ENCODE measurements at places on chromosomes 7 and 10.
A peak's percentile ranks its signal among the peaks of the same experiment; 100 is the strongest.

DNA sequence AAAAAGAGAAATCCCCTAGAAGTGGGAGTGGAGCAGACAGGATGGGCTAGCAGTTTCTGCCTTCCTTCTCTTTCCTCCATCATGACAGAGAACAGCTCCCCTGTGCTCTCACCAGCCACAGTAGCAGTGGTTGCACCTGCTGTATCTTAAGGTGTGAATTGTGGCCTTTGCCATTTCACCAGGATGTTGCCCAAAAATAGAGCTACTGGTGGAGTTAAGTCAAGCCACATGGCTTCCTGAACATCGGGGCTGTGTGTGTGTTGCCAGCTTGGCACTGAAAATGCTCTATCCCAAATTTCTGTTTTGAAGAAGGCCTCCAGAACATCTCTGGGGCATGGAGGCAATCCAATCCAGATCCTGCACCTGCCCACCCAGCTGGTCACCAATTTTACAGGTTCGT is 348.7 kb downstream of the EXOC4 start:
- DNase-seq = no peak

- DNase-seq = no peak
Observed at GRCh38 chr7:85095806-85096205, 91.0 kb downstream of the SEMA3D start.

DNA sequence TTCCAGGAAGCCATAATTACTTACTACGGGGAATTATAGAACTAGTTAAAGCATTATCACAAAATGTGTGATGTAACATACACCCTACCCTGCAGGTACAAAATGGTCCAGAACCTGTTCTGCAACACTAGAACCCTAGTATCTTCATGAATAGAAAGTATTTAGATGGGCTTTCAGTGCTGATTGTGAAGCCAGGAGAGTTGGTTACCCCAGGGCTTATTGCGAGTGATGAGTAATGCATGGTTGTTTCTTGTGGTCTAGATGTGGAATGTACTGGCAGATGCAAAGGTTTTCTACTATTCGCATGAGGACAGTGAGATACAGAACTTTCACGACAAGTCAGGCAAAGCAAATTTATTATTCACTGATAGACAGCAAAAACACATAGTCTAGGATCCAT is 33.6 kb upstream of the AGR3 start:
- DNase-seq = peak; percentile 19

GRCh38 chr10:34037499-34037898 is 703.0 kb upstream of the NRP1 start:
- DNase-seq = no peak

GRCh38 chr10:112362833-112363232 is 11.1 kb upstream of the ACSL5 start:
- no peak for DNase-seq

DNA sequence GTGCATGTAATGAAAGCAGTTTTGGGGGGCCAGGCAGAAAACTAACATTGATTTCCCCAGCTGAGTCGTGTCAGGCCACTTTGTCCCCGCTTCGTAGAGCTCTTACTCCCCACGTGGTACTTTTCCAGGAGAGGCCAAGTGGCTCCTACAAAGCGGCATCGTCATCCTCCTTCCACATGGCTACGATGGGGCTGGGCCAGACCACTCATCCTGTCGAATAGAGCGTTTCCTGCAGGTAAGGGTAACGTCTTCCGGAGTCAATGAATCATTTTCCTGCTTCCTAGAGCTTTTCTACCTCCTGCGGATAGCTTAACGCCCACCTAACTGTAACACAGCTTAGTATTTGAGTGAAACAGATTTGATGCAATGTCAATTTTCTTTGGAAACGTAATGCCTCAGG is 21.7 kb upstream of the SEC61A2 start:
- DNase-seq = no peak

- DNase-seq = no peak
Observed at GRCh38 chr10:121531830-121532178, 66.4 kb downstream of the FGFR2 start.

GRCh38 chr7:4175346-4175973 is 506.6 kb upstream of the FOXK1 start:
- DNase-seq = no peak

- no peak for DNase-seq
Observed at GRCh38 chr10:100330079-100330478, at the start of gene PKD2L1. TSS of gene PKD2L1 (minus strand) at chr10:100330228. CDS start at chr10:100330103, 125 bp downstream.

DNA sequence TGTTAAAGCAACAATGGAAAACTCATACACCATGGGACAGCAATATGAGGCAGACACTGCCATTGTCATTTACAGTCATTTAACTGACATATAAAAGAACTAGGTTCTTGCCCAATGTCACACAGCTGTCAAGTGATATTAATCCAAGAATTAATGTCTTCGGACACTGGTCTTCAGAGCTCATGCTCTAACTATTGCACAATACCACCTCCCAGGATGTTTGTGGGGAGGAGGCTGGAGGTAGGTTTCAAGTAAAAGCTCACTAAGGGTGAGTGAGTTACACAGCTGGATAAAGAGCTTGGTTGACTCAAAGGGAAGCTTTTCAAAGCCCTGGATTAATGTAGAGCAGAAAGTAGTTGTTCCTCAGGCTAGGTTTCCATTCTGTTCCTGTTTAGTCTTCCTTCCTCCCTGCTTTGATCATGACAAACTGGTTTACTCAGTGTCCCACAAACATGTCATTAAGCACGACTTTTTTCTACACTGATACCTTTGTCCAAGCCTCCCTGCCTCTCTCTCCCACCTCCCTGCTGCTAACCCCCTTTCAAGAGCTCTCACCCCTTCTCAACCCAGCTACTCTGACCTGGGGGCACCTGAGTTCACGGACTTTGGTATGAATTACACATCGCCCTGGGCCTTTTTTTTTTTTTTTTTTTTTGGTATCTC is 987 bp upstream of the EXOC6 start:
- no peak for DNase-seq

DNA sequence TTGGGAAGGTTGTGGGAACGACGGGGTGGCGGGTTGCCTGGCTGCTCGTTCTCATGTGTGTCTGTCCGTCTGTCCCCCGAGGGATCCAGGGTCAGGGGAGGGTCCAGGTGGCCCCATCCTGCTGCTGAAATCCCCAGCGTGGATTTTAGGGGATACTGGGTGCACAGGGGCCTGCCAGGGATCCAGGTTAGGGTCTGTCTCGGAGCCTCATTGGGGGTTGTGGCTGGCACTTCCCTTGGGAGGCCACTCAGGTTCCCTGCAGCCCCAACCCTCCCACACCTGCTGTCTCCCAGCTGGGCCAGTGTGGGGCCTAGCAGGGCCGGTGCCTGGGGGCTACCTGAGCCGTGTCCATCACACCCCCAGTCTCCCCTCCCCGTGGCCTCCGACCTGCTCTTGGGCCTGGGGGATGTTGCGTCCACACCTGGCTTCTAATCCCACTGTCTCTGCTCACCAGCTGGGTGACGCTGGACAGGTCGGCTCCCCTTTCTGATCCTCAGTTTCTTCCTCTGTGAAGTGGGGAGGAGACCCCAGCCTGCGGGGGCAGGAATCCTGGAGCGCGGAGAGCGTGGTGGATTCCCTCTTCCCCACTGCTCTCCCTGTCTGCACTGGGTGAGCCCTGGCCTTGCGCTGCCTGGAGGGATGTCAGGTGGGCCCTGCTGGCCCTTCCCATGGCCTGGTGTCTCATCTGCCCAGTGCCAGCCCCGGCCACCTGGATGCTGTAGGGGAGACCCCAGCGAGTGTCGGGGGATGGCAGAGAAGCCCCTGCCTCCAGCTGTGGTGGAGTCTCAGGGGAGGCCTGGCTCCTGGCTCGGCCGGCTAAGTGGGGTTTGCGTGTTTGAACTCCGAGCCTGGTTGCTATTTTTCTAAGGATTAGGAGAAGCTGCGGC is 81.6 kb downstream of the UNCX start:
- DNase-seq = no peak

- DNase-seq = no peak
Observed at GRCh38 chr7:111676811-111677210, 114.5 kb upstream of the IMMP2L start.

- no peak for DNase-seq
Observed at GRCh38 chr7:4271716-4272015, 410.4 kb upstream of the FOXK1 start.

- no peak for DNase-seq
Observed at GRCh38 chr7:47670729-47671128, 88.8 kb upstream of the TNS3 start.
